ACHN (cell line): ENCODE measurements at places on chromosomes 2 and 18.

DNA sequence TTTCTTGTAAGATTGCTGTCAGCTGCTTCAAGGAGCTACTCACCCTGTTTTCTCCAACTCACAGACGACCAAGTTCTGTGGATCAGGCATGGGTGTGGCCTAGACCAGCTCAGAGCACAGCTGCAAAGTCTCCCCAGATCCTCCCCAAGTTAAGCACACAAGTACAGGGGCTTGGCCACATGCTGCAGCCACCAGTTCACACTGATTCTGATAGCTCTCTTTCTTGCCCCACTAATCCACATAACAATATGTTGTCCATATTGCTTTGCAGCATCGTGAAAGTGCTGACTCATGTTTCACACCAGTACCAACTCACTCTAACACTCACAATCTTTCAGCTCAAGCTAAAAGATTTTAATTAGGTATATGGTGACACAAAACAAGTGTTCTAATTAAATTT, 437.0 kb downstream of the PARD3B start:
- DNase-seq, result no peak

DNA sequence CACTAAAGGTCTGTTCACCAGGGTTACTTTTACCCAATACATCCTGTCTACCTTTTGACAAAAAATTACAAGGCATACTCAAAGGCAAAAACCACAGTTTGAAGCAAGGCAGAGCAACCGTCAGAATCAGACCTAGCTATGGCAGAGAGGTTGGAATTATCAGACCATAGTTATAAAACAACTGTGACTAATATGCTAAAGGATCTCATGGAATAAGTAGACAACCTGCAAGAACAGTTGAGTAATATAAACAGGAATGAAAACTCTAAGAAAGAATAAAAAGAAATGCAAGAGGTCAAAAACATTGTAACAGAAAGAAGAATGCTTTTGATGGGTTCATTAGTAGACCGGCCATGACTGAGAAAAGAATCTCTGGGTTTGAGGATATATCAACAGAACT, 318.8 kb upstream of the KCNH7 start:
- DNase-seq, result no peak

- peak; percentile 75 for DNase-seq
Measured at GRCh38 chr18:31685097-31686082, 1.0 kb upstream of the B4GALT6 start.

- DNase-seq, result no peak
Measured at GRCh38 chr2:216181953-216182461, 72.9 kb downstream of the XRCC5 start.

DNA sequence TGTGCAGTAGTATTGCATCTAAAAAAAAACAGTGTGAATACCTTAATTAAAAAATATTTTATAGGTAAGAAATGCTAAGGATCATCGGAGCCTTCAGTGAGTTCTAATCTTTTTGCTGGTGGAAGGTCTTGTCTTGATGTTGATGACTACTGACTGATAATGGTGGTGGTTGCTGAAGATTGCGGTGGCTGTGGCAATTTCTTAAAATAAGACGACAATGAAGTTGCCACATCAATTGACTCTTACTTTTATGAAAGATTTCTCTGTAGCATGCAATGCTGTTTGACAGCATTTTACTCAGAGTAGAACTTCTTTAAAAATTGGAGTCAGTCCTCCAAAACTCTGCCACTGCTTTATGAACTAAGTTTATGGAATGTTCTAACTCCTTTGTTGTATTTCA, 36.2 kb downstream of the GLS start:
- no peak for DNase-seq

DNA sequence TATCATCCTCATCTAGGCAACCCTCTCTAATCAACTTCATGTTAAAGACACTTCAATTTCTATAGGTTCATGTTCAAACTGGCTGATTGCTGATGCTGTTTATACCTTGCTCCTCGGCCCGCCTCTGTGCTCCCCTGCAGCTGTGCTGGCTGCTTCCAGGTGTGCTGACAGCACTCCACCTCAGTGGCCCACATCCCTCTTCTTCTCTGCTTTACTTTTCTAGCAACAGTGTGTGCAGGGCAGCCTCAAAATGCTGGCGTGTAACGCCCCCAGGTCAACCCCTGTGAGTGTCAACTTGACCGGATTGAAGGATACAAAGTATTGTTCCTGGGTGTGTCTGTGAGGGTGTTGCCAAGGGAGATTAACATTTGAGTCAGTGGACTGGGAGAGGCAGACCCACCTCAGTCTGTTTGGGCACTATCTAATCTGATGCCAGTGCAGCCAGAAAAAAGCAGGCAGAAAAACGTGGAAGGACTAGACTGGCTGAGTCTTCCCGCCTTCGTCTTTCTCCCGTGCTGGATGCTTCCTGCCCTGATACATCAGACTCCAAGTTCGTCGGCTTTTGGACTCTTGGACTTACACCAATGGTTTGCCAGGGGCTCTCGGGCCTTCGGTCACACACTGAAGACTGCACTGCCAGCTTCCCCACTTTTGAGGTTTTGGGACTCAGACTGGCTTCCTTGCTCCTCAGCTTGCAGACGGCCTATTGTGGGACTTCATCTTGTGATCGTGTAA, 94.7 kb downstream of the COL6A3 start:
- no peak for DNase-seq

DNA sequence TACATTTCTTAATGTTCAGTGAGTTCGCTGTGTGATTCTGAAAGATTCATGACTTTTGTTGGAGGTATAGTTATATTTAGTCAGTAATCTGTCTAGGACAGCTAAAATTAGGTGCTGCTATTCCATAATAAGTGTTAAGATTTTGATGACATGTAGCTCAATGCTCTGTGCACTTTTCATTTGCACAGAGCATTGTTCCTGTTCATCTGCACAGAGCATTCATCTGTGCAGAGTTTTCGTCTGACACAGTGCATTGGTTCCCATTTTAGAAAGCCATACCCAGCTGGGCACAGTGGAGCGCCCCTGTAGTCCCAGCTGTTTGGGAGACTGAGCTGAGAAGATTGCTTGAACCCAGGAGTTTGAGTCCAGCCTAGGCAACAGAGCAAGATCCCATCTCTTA, 8.6 kb downstream of the POLI start:
- DNase-seq, result no peak

DNA sequence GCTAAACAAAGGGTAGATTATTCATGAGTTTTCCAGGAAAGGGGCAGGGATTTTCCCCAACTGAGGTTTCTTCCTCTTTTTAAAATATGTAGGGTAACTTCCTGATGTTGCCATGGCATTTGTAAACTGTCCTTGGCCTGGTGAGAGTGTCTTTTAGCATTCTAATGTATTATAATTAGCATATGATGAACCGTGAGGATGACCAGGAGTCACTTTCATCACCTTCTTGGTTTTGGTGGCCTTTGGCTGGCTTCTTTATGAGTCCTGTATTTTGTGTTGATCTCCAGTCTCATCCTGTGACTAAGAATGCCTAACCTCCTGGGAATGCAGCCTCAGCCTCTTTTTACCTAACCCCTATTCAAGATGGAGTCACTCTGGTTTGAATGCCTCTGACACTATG, 391.0 kb upstream of the LINC00305 start:
- DNase-seq, result no peak

DNA sequence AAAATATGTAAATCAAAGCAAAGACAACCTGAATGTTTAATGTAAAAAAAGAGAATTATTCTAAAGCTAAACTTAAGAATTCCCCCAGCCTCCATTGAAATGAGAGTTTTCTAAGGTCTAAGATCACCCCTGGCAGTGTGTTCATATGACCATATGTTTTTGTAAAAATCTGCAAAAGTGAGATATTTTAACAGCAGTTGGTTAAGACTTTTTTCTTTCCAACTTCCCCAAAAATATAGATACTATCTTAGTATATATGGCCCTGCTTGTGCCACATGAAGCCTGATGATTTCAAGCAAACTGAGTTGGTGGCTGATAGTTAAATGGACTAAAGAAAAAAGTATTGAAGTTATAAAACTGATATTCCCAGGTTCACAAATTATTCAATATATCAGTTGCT, 35.4 kb downstream of the ZNF804A start:
- no peak for DNase-seq

DNA sequence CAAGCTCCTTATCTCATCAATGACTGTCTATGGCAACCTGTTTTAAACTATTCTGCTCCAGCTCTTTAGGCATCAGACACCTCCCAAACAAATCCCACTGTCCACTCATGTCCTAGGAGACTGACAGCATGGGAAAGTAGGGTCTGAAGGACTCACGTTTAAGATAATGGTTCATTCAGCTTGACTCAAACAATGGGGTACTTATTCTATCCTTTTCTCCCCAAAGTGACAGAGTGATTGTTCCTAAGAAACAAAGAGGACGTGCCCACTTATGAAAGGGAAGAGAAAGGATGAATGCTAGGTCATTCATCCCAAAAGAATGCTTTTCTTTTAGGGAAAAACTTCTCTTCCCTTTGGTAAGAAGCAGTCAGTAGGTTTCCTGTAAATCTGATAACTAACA, 41.9 kb downstream of the ALK start:
- no peak for DNase-seq

- DNase-seq, result no peak
Measured at GRCh38 chr2:231436957-231437356, 27.3 kb downstream of the NCL start.

DNA sequence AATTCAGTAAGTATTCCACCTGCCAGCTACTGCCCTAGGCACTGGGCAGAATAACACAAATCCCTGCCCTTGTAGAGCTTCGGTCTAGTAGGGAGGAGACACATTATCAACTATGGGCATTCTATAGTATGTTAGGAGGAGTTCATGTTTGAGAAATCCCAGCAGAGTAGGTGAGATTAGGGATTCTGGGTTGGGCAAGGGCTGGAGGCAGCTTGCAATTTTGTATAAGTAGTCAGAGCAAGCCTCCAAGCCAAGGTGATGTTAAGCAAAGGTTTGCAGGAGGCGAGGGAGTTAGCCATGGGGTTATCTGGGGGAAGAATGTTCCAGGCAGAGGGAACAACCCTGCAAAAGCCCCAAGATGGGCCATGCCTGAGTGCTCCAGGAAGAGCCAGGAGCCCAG, 187.9 kb upstream of the HS6ST1 start:
- no peak for DNase-seq

- DNase-seq, result peak; percentile 72
Measured at GRCh38 chr2:5695654-5696403, 3.6 kb downstream of the SOX11 start.

GRCh38 chr2:44941551-44942234, at the start of gene SIX3:
Gene SIX3, plus strand, starts transcription at chr2:44941702. Its CDS starts 403 bp downstream, at chr2:44942105.
- peak; percentile 49 for DNase-seq

DNA sequence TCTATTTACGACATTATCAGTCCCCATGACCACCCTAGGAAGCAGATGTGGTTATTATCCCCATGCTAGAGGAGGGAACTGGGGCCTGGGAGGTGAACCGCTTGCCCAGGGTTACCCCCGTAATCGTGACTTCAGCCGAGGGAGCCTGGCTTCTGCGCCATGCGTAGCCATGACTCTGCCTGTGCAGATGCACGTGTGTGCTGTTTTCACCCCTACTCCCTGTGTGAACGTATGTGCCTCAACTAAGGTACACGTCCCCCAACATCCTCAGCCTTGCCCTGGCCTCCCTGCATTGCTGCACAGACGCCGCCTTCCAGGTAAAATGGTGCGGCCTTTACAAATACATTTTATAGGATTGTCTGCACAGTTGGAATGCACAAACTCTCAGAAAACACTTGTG, 40.2 kb downstream of the LPIN1 start:
- no peak for DNase-seq

GRCh38 chr2:126175222-126175621, 480.7 kb upstream of the GYPC start:
- DNase-seq, result no peak

DNA sequence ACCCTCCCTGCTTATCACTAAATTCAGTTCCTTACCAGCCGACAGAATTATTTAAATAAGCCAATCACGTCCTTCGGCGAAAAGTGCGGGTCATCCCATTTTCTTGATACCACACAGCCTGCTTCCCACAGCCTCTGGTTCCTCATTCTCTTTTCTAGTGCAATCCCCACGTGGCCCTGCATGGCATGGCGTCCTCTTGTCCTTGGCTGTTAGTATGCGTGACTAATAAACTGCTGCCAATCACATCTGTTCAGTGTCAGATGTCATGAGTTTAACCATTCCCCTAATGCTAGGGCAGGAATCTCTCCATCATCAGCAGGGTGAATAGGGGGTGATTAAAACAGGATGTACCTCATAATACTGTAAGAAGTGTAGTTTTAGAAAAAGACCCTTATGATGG, 62.8 kb upstream of the TSPYL6 start:
- DNase-seq, result no peak
